Amniotic epithelial cell (primary cell): ENCODE measurements at places on chromosomes 3 and 15.

- peak; percentile 68 for DNase-seq
Measured at GRCh38 chr3:150365132-150365604, 42.9 kb upstream of the TSC22D2 start.

GRCh38 chr3:76997733-76998132 is 42.2 kb upstream of the ROBO2 start:
- DNase-seq, result no peak

- DNase-seq, result peak; percentile 32
Measured at GRCh38 chr15:78996894-78997275, 52.0 kb upstream of the CTSH start.

GRCh38 chr3:22960105-22960984 is 242.8 kb upstream of the UBE2E2 start:
- DNase-seq, result peak; percentile 26

GRCh38 chr3:55661571-55661970 is 174.5 kb upstream of the WNT5A start:
- no peak for DNase-seq

- no peak for DNase-seq
Measured at GRCh38 chr15:74032606-74033561, 38.4 kb downstream of the PML start.

DNA sequence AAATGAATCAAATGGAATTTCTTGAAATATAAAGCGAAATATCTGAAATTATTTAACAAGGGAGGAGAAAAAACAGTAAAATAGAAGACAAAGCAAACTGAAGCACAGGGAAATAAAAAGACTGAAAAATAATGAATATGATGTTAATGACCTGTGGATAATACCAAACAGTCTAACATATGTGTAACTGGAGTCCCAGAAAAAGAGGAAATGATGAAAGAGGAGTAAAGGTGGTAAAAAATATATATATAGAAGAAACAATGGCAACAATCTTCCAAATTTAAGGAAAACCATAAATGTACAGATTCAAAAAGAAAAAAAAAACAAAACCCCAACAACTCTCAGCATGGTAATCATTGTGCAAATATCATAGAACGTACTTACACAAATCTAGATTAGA is 21.2 kb downstream of the UBE3A start:
- DNase-seq, result no peak

- no peak for DNase-seq
Measured at GRCh38 chr15:67523330-67523729, 2.4 kb downstream of the C15orf61 start.

DNA sequence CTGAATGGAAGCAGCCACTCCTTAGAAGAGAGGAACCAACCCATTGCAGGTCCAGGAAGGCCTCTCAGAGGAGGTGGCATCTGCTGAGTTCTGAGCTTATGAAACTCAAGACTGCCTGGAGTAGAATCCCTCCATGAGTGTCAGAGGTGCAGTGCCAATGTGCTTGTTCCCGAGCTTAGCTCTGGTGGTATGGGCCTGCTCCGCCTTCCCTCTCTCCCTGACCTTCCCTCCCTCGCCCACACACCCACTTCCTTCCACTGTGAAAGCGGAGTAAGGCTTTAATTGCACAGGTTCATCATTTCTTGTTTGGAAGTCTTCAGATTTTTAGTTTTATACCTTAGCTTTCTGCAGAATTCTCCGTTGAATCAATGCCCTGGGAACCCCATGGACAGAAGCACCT is 208.0 kb upstream of the BHLHE40 start:
- DNase-seq, result no peak

GRCh38 chr3:104102386-104102785 is 1264.3 kb upstream of the ALCAM start:
- DNase-seq, result peak; percentile 55

- DNase-seq, result no peak
Measured at GRCh38 chr3:37574177-37574943, 287.3 kb upstream of the CTDSPL start.

- DNase-seq, result no peak
Measured at GRCh38 chr15:88472225-88472624, 4.7 kb downstream of the MRPS11 start.

DNA sequence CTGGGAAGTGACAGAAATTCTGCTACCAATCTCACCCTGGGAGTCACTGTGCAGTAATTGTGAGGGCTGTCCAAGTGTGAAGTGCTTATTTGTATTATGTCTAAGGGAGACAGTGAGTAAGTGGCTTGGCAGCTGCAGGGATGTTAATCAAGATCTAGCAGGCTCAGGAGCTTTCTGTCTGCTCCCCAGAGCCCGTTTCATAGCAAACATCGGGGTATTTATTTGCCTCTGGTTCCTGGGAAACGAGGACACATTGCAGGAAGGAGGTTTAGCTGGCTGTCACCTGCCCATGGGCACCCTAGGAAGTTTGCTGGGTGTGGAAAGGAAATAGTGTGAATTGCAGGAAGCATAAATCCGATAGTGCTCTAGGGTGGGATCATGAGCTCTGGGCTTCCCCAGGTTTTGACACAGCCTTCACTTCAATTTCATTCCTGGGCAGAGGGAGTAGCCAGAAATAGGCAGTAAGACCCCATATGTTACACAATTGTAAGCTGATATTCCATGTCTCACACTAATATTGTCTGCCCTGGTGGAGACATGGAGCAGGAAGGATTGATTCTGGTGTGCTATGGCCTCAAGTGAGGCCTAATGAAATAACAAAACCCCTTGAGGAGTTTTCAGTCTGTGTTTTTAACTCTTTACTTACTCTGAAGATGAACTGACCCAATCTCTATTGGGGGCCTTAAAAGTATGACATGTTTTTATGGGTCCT is 74.1 kb upstream of the MITF start:
- DNase-seq, result no peak

- no peak for DNase-seq
Measured at GRCh38 chr3:9208605-9209152, 40.8 kb downstream of the SRGAP3 start.

DNA sequence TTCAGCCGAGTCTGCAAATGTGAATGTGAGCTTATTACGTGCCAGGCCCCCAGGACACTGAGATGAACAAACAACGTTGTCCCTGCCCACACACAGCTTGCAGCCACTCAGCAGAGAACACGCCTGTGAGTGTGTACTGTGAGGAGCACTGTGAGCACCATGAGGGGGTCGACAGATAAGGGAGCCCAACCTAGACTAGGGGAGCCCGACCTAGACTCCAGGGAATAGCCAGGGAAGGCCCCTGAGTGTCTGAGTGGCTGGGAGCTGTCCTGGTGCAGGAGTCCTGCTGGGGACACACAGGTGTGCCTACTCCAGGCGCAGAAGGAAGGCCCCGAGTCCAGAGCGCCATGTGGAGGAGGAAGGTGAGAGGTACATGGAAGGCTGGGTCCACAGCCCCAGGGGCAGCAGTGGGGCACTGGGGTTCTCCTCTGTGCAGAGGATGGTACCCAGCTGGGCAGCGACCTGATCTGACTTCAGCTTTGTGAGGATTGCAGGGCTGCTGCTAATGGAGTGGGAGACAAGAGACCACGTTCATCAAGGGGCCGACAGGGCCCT is 36.5 kb downstream of the MGLL start:
- DNase-seq, result no peak

GRCh38 chr3:42635111-42635510 is 18.4 kb upstream of the ZBTB47 start:
- peak; percentile 76 for DNase-seq

- DNase-seq, result no peak
Measured at GRCh38 chr3:98557324-98558010, 25.7 kb downstream of the GPR15 start.

GRCh38 chr3:113228498-113229286 is 17.3 kb downstream of the BOC start:
- DNase-seq, result no peak

DNA sequence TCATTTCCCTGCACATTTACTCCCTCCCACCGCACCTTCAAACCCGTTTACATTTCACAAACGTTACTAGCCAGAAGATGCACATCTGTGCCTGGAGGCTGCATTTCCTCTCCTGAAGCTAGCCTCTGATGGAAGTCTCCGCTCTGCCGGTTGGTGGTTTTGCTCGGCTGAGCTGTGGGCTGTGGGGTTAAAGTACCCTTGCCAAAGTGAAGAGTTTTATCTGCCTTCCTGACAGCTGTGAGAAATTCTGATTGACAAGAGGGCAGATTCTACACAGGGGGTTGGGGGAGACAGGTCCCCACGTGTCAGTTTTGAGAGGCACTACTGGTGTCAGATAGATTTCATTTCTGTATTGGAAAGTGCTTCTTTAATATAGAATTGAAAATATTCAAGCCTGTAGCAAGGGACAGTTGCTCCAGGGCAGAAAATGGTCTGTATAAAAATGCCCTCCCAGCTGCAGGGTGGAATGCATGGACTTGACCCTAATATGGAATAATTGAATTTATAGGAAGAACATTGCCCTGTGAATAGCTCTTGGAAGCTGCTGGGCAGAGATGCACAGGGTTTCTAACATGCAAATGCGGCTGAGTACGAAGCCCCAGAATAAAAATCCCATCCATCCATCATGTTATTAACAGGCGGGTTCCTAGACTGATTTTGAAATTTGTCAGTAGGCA is 201.1 kb upstream of the RGMA start:
- DNase-seq, result no peak

GRCh38 chr3:184748219-184749135 is 36.6 kb upstream of the MAGEF1 start:
- peak; percentile 26 for DNase-seq

DNA sequence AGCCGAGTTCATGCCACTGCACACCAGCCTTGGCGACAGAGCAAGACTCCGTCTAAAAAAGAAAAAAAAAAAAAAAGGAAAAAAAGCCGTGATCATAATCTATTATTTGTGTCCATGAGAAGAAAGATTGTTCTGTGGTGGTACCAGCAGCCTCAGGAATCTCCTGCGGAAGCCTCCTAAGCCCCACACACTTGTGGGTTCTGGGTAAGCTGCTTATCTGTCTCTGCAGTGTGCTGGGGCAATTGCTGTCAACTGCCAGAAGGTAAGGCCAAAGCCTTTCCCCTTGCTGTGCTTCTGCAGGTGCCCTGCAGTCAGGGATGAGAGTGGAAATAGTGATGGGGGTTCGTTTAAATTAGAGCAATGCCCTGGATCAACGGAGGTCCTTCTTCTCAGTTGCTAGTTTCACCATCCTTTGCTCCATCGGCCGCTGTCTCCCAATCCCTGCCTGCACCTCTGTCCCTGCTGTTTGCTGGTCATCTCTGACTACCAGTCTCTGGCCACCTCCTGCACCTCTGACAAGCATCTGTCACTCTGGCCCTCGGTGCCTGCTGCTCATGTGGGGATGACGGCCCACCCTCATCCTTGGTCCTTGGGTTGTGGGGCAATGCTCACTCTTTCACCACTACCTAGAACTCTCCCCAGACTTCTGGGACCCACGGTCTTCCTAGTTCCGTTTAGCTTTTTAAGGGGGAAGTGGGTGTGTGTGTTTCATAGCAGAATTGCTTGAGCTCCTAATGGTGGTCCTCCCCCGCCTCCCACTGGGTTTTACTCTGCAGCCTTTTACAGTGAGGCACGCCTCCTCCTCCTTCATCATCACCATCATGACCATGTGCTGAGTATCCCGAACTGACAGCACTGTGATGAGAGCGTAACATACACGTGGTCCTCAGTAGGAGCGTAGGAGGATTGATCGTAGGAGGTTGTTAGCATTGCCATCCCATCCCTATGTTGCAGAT is 25.5 kb downstream of the CHRD start:
- DNase-seq, result peak; percentile 55

- DNase-seq, result peak; percentile 65
Measured at GRCh38 chr15:41894791-41895463, 1.1 kb upstream of the SPTBN5 start.

DNA sequence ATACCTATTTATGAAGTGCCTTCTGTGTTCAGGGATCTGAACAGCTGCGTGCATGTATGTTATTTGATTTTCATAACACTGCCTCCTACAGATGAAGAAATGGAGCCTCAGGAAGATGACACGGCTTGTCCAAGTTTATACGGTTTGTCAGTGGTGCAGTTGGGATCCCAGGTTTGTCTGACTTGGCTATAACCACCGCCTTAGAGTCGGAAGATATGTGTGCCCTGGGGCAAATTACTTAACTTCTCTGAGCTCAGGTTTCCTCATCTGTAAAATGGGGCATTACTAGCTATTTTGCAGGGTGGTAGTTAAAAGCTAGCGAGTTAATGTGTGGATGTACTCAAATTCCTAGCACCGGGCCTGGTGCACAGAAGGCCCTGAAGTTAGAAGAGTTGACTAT is 54.1 kb upstream of the ANP32A start:
- no peak for DNase-seq

DNA sequence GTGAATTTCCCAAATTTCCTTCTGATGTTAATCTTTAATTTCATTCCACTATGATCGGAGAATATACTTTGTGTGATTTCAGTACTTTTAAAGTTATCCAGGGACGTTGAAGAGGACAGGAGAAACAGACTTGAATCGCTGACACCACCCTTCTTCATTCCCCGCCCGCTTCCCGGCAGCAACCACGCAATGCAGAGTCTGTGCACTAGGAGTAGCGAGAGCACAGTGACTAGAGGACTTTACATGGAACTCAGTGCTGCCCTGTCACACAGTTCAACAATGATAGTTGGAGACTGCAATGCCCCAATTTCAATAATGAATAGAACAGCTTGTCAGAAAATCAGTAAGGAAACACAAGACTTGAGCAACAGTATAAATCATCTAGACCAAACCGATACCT is 73.9 kb downstream of the RNF13 start:
- no peak for DNase-seq

GRCh38 chr3:7607676-7608075 is 746.8 kb downstream of the GRM7 start:
- no peak for DNase-seq

DNA sequence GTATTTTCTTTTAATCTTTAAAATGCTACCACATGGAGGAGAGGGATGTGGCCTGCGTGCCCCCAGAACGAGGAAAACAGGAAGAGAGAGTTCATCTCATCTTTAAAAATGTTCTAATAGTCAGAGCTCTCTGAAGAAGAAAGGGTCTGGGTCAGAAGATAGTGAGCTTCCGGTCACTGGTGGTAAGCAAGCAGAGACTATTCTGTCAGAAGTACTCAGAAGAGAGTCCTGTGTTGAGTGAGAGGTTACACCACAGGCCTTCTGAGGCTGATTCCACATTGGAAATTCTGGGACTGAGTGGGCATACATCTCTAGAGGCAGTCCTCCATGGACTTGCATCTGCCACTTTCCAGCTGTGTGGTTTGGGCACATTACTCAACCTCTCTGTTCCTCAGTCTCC is 82.2 kb upstream of the SLC6A1 start:
- DNase-seq, result no peak

DNA sequence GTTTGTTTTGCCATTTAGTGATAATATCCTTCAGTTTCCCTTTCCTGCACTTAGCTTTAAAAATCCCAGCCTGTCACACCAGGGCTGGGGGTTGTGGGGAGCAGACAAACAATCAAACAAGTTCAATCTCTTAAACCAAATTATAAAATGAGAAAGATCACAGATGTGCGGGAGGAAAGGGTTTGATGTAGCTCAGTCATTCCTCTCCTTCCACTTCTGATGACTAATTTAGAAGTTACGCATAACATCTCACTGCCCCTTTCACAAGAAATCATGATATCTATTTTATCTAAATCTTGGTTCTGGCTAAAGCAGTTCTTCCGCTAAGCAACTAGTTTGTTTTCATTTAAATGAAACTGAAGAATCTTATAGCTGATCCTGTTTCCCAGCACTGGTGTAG is 34.1 kb upstream of the ATG7 start:
- peak; percentile 97 for DNase-seq
